ENCODE measurements at places on chromosomes 12 and 14. TPM values are rescaled to one million over a fixed set of nuclear protein-coding genes. Genes with fewer than 3 reads are reported as not detected.

DNA sequence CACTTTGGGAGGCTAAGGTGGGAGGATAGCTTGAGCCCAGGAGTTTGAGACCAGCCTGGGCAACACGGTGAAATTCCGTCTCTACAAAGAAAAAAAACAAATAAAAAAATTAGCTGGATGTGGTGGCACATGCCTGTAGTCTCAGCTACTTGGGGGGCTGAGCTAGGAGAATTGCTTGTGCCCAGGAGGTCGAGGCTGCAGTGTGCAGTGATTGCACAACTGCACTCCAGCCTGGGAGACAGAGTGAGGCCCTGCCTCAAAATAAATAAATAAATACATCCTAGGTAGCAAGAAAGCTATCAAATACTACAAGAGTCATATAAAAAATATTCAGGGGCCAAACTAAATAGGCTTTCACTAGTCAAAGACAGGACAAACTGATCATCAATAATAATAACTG, 6.2 kb downstream of the KLHL28 start:
- DNase-seq = no peak

DNA sequence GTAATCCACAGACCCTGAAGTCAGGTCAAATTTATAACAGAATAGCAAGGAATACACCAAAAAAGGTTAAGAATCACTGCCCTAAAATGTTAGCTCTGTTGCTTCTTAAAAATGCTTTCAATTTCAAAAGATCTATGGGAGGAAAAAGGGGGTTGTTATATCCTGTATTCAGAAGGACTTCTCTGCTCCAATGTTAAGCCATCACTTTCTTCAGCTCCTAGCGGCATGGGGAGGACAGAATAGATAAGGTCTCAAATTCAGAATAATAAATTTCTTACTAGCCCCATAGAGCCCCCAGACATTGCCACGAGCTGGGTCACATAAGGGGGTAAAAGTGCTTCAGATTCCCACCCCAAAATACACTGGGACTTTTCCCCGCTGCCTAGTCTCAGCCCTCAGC, 49.8 kb downstream of the CPM start:
- no peak for DNase-seq

DNA sequence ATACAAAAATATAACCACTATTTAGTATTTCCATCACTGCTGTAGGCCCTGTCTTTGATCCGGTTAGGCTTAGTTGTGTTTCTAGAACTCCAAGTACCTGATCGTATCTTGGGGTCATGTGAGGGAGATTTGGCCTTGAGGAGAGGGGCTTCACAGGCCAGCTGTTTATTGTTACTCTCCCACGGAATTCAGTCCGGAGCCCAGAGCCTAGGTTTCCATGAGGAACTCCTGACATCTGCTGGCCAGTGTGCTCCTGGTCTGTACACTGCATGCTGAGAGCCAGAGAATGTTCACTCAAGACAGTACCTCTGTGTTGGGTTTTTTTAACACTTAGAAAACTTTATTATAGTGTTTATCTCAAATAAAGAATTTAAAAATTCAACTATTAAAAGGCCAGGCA, 341.0 kb upstream of the TMEM132C start:
- no peak for DNase-seq

The EIF2B2 gene
- 118 TPM for total RNA-seq

The SLC4A8 gene
- 3.4 TPM for total RNA-seq

Data from glomerular endothelial cell (primary cell).